ENCODE measurements at places on chromosomes 11 and 22. TPM values are rescaled to one million over a fixed set of nuclear protein-coding genes. Genes with fewer than 3 reads are reported as not detected.

Gene PANX3
- total RNA-seq, result not detected

Gene GLYAT
- total RNA-seq, result not detected

Gene PGA4
- total RNA-seq, result 1.2 TPM

GRCh38 chr11:128985880-128986279 is 43.2 kb upstream of the TP53AIP1 start:
- ATAC-seq, result no peak

Gene TRIM51
- not detected for total RNA-seq

Gene NPTXR
- 7.9 TPM for total RNA-seq

GRCh38 chr22:49763138-49763537 is 64.5 kb downstream of the BRD1 start:
- no peak for ATAC-seq

- ATAC-seq, result no peak
Observed at GRCh38 chr22:50296658-50297490, 10.6 kb downstream of the PLXNB2 start.

DNA sequence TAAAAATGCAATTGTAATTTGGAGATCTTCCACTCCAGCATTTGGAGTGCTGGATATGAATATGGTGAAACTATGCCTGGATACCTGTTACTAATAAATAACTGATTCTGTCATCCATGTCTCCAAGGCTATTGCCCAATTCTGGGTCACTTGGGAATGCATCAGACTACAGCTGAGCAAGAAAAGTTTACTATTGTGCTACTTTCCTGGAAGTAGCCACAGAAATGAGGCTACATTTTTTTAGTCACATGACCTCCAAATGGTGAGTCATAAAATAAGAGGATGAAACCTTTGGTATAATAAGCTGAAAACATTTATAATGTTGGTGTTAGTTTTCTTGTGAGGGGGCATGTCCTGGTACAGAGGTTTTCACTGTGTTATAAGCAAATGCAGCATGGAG is 44.4 kb downstream of the DCDC1 start:
- ATAC-seq, result peak; percentile 62

DNA sequence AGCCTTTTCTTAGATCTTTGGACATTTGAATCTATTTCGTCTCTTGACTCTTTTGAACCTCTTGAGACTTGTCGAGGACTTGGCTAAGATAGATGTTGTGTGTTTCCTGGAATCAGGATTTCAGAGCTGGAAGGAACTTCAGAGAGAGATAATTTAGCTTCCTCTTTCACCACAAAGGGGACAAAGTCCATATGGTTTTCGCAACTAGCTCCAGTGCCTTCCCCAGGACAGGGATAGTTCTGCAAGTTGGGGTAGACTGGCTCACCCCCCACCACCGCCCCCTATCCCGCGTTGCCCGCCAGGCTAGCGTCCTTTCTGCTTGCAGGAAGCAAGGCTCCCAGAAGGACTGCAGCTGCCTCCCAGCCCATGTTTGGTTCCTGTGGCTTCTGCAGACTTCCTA is 75.7 kb upstream of the MYO18B start:
- ATAC-seq, result peak; percentile 62

GRCh38 chr22:45281010-45281409 is 3.7 kb upstream of the UPK3A start:
- ATAC-seq, result no peak

DNA sequence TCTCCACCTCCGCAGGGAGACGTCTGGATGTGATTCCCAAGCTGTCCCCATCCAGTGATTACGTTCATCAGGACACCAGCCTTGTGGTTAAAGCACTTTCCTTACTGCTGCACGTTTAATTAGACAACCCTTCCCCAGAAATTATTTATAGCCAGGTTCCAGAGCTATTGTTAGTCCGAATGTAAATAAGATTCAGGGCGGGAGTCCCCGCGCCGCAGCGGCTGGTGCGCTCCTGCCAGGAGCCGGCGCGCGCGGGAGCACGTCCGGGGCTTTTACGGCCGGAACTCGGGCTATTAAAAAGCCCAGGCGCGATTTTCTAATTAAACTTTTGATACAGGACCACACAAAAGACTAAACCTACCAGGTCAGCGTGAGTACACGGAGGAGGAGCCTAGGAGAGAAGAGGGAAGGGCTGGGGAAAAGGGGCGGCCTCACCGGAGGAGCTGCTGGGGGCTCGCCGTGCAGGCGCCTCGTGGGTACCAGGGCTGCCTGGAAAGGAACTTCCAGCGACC is 538.3 kb downstream of the OPCML start:
- no peak for ATAC-seq

Gene DBX1
- not detected for total RNA-seq

Gene BIK
- total RNA-seq, result not detected

- peak; percentile 76 for ATAC-seq
Observed at GRCh38 chr22:41380993-41381328, 781 bp upstream of the TEF start.

- peak; percentile 48 for ATAC-seq
Observed at GRCh38 chr22:33535937-33536875, 384.1 kb downstream of the LARGE1 start.

All from gastroesophageal sphincter (tissue), 4 donors.